HCT116 (cell line): ENCODE measurements at places on chromosomes 6 and 20. TPM values are rescaled to one million over a fixed set of nuclear protein-coding genes. Genes with fewer than 3 reads are reported as not detected.
A peak's percentile ranks its signal among the peaks of the same experiment; 100 is the strongest.

Gene PDYN
- total RNA-seq, result not detected

DNA sequence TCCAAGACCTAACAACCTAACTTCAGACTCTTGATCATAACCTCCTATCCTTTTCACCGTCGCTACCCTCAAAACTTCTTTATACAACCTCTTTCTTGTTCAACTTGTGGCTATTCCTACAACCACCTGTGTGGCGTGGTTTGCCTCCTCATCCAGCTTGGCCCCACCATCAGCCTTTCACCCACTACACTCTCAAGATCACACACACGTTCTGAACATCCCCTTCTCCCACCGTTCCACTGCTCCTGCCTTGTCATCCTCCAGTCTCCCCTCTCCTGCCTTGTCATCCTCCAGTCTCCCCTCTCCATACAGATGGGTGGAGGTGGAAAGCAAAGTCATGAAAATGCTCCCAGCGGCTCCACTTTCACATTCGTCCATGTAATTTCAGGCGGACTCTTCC is 14.0 kb downstream of the MAK start:
- DNase-seq, result no peak

Gene SLC25A27
- total RNA-seq, result 10.7 TPM

DNA sequence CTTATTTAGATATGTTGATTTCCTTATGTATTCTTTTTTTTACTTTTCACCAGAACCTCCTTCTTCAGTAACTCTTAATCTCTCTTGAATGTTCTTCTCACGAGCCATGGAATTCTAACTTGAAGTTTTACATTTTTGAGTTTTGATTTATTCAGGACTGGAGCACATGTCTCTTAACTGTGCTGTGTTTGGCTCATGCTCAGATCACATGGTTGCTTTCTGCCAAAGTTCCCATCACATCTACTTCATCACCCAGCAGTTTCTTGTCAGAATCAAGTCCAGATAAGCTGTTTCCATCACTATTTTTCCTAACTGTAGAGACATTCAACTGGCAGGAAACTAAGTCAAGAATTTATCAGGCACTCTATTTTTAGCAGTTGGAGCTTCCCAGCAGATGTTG is 31.7 kb downstream of the SLC35A1 start:
- no peak for DNase-seq

Gene GSTA2
- not detected for total RNA-seq

GRCh38 chr20:14470231-14470899 is 133.0 kb upstream of the FLRT3 start:
- DNase-seq, result no peak

Gene HLA-DRA
- 4.7 TPM for total RNA-seq

DNA sequence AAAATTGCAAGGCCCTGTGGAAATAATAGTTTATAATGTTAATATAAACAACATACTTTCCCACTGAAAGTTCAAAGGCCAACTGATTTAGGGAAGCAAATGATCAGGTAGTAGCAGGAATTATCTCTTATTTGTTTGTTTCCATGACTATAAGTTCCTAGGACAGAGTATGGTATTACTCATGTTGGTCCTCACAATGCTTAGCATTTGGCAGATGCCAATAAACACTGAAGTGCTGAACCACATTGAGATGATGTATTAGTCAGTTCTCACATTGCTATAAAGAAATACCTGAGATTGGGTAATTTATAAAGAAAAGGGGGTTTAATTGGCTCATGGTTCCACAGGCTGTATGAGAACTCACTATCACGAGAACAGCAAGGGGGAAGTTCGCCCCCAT is 129.6 kb upstream of the NUP153 start:
- DNase-seq, result no peak

DNA sequence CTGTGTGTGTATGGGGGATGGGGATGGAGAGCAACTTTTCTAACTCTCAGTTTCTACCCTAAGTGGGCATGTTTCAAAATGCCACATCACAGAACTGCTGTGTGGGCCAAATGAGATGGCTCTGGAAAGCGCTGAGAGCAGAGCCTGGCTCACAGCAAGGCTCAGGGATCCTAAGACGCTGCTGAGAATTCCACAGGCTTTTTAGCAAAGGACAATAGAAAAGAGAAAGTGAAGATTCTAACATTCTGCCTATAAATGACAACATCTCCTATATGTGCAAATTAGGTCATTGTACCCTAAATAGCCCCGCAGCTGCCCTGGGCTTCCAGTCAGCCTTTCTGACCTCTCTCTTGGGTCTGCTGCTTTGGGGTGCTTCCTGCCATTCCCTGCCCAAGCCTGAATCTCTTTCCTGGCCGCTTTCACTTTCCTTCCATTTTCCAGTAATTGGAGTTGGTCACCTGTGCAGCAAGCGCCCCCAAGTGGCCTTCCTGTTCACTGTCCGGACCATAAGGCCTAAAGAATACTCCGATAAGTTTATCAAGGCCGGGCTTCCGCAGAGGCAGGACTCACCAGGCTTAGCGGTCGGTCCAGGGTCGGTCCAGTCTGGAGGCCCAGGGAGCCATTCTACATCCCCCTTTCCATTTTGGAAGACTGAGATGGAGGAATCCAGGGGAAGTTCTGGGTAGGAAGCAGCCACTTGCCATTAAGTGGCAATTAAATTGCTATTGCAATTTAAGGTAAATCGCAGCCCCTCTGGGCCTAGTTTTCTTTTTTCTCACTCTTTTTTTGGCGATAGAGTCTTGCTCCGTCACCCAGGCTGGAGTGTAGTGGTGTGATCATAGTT is 6.7 kb upstream of the DDR1 start:
- peak; percentile 77 for DNase-seq

DNA sequence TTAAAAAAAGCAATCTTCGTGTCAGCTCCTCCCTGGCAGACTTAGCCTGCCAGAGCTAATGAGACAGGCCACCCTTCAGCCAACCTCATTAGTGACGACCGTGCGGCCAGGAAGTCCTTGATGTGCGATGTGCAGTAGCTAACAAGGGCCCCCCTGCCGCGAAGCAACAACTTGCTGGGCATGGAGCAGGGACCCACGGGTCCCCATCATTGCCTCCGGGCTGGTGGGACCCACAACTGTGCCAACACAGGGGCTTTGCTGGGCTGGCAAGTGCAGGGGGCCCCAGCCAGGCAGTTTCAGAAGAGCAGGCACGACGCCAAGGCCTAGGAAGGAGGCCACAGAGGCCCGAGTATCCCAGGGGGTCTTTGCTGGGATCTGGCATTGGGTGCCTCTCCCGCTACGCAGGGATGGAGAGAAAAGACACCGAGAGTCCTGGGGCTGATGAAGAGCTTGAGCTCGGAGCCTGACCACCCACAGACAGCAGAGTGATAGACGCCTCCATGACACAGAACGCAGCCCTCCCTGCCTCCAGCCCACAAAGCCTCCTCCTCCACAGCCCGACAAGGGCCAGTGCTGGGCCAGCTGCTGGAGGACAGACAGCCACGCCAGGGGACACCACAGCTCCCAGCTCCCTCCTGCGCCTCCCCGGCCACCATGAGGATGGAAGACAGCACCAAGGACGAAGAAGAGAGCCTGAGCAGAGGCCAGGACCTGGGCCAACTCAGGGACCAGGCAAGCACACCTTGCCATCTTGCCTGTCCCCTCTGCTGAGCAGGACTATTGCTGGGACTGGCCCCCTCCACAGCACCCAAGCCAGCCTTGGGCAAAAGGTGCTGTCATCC is 96.6 kb downstream of the YTHDF1 start:
- no peak for DNase-seq

Gene C20orf204
- total RNA-seq, result 2.5 TPM

DNA sequence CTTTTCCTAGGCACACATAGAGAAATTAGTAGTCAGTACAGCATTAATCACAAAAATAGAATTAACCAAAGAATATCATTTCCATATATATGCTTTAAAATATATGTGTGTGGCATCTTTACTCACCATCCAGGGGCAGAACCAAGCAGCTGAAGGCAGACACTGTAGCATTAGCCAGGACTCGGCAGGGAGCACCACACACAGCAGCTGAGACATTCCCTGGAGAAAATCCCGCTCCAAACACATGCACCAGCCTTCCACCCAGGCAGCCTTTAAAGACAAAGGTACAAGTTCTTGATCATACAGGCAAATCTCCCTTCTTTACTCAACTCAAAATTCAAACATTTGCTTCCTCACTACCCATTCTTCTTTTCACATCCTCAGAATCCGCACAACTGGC is 64.7 kb downstream of the PKHD1 start:
- no peak for DNase-seq

GRCh38 chr6:6402006-6402405 is 81.5 kb upstream of the F13A1 start:
- no peak for DNase-seq

GRCh38 chr6:104599821-104600638 is 259.7 kb downstream of the HACE1 start:
- no peak for DNase-seq

Gene HMGCLL1
- not detected for total RNA-seq

Gene RPS10
- total RNA-seq, result 1,863 TPM

Gene DTD1
- 54.5 TPM for total RNA-seq

- no peak for DNase-seq
These were observed 52.2 kb downstream of the MRPL14 start for GRCh38 chr6:44074813-44075646.

Gene MATN4
- 0.64 TPM for total RNA-seq

GRCh38 chr6:94127716-94128115 is 708.4 kb upstream of the EPHA7 start:
- DNase-seq, result no peak

Gene ESR1
- total RNA-seq, result 0.17 TPM

Gene GRIK2
- total RNA-seq, result 0.64 TPM

Gene CUTA
- 186 TPM for total RNA-seq

Gene COL12A1
- 23.5 TPM for total RNA-seq

DNA sequence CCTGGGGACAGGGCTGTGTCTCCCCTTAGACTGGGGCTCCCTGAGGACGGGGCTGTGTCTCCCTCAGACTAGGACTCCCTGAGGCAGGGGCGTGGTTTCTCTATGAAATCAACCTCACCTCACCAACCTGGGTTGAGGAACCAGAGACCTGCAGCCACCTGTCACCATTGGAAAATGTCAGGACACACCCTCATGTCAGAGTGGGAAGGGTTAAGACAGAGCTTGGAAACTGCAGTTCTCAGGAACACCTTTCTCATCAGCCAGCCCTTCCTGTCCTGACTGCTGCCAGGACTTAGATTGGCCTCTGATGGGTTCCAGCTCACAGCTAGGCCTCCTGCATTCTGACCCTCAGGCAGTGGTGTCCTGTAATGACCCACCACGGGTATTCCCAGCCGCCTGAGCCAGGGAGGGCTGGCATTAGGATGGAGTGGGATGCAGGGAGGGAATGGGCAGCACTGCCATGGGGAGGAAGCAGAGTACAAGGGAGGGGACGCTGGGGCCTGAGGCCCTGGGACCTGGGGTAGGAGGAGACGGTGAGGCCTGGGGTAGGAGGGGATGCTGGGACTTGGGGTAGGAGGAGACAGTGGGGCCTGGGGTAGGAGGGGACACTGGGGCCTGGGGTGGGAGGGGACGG is 76.3 kb downstream of the MRPL14 start:
- no peak for DNase-seq

Gene PXMP4
- 9.6 TPM for total RNA-seq

DNA sequence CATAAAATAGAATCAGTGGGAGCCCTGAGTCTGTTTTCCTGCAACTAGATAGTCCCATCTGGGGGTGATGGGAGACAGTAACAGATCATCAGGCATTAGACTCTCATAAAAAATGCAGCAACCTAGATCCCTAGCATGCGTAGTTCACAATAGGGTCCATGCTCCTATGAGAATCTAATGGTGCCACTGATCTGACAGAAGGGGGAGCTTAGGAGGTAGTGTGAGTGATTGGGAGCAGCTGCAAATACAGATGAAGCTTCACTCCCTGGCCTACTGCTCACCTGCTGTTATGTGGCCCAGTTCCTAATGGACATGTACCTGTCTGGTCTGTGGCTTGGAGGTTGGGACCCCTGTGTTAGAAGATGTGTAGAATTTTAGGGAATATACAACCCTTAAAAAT is 904.5 kb upstream of the EPHA7 start:
- DNase-seq, result no peak

Gene ELOVL5
- total RNA-seq, result 85.3 TPM

- DNase-seq, result peak; percentile 10
These were observed 121.3 kb downstream of the TFAP2C start for GRCh38 chr20:56750430-56750829.

Gene GPLD1
- 2.1 TPM for total RNA-seq

Gene IMPG1
- total RNA-seq, result not detected

GRCh38 chr20:19688031-19688806 is 69.8 kb upstream of the RIN2 start:
- DNase-seq, result peak; percentile 34

GRCh38 chr6:90820436-90820835 is 233.6 kb upstream of the MAP3K7 start:
- no peak for DNase-seq

Gene ATG5
- 39.6 TPM for total RNA-seq

DNA sequence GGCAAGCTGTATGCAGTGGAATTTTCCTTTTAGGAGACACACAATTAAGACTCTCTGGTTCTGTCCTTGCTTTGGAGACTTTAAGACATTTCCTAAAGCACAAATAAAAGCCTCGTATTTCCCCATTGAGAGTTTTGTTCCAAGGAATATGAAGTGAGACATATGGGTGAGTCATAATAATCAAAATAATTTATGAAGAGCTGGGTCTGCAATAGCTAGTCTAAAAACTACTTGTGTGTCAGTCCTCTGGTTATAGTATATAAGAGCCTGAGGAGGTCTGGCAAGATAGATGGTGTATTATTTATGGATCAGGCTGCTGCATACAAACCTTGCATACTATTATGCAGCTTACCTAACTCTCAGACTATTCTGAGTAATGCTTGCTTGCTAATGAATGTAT is 142.6 kb downstream of the ADGRG6 start:
- no peak for DNase-seq

DNA sequence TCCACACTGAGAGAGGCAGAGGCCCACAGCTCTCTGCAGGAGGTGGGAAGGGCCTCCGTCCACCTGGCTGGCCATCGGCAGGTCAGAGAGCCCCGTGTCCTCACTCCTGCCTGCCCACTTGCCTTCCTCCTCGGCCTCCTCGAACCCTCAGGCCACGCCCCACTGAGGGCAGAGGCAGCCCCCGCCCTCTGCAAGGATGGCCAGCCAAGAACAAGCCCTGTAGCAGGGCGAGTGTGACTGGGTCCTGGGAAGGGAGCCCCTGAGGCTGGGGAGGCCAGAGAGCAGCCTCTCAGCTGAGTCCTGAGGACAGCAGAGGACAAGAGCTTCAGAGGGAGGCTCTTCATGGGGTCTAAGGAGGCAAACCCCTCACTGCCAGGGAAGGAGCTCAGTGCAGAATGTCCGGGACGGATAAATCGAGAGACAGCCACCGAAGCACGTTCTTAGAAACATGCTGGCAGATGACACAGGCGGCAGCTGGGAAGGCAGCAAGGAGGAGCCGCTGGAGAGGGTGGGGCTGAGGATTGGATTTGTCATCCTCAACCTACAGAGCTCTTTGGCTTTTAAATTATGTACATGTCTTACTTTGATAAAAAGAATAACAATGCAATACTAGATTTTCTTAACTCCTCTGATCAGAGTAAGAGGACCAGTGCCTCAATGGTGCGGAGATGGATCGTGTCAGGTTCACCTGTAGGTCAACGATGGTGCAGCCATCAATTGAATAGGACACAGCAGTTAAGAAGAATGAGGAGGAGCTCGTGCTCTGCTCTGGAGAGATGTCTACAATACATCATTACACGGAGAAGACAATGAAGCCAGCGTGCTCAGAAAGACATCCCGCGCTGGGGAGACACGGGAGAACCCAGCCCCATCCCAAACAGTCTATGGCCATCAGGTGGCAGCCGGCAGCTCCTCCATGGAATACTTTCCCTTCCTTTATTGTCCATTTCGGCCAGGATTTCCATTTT is 53.0 kb downstream of the GNAS-AS1 start:
- no peak for DNase-seq
